ENCODE measurements at places on chromosomes 2 and 18.
A peak's percentile ranks its signal among the peaks of the same experiment; 100 is the strongest.

GRCh38 chr2:25617948-25618646 lies 55.3 kb downstream of the DTNB start:
- DNase-seq: no peak

- no peak for DNase-seq
These were observed 182.9 kb upstream of the TPO start for GRCh38 chr2:1230155-1230893.

- DNase-seq: no peak
These were observed 687.6 kb upstream of the HS6ST1 start for GRCh38 chr2:129006135-129006886.

- no peak for DNase-seq
These were observed 32.9 kb downstream of the LBH start for GRCh38 chr2:30264274-30264673.

- no peak for DNase-seq
These were observed 58.4 kb downstream of the KCTD18 start for GRCh38 chr2:200451511-200451910.

DNA sequence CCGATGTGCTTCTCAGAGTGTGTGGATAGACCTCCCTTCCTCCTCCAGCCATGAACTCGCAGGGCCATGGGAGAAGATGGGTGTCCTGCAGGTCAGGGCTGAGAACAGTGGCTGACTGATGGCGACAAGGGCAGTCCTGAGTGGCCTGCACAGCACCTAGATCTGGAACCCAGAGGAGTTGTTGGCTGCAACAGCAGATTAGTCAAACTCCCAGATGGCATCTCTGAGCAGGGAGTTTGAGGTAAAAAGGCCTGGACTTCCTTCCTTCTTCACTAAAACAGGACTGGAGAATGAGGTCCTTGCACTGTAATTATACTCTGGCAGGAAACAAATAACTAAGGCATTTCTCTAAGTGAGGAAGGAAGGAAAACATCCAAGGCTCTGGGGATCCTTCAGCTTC lies 160.8 kb downstream of the MYCN start:
- no peak for DNase-seq

DNA sequence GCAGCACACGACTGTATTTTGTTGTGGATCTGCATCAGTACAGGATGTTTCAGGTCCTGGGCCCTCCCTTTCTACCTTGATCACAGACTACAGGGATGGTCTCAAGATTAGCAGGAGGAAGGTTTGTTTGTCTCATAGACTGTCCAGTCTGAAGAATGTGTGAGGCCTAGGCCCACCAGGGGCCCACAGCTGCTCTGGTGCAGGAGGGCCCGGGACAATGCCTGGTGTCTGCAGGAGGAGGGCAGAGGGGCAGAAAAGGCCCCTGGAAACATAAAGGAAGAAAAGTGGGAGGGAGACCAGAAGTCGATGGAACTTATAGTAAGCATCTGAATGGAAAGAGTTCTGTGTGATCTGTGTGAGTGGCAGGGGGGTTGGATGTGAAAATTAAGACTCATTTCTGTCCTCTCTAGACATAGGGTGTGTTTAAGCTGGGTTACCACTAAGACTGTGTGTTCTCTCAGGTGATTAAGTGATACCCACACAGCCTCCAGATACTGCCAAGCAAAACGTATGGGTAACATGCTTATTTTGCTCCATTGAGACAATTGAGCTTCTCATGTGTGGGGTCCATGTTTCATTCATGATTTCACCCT lies 33.4 kb upstream of the LPIN2 start:
- DNase-seq: no peak

GRCh38 chr2:190655113-190655512 lies 6.2 kb downstream of the NAB1 start:
- DNase-seq: no peak

DNA sequence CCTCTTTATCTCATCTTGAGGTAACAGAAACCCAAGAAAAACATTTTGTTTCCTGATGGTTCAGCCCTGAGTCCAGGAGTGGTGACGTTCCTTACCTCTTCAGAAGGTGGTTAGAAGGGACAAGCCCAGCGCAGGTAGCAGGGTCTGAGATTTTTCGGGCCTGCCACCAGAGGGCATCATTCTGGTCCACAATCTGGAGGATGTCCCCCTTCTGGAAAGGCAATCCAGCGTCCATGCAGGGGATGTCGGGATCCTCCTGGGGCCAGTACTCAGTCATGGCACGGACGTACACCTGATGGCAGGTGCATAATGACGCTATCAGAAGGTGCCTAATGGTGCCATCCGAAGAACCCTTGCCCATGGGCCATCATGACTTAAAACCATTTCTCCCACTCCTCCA lies 17.7 kb downstream of the MPP4 start:
- DNase-seq: no peak

- no peak for DNase-seq
These were observed 101.9 kb downstream of the CDH20 start for GRCh38 chr18:61435064-61435652.

DNA sequence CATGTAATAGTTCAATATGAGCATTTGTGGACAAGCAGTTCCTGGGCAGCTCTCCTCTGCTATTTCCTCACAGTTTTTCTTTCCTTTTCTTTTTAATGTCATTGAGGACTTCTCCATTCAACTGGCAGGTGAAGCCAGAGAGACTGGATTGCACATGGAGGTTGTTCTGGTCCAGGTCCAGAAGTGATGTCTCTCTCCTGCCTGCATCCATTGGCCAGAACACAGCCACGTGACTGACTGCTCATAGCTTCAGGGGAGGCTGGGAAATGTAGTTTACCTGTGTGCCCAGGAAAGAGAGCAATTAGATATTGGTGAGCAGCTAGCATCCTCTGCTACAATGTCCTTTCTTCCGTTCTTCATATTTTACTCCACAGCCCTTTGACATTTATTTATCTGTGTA lies 20.2 kb upstream of the ADAM23 start:
- DNase-seq: no peak

DNA sequence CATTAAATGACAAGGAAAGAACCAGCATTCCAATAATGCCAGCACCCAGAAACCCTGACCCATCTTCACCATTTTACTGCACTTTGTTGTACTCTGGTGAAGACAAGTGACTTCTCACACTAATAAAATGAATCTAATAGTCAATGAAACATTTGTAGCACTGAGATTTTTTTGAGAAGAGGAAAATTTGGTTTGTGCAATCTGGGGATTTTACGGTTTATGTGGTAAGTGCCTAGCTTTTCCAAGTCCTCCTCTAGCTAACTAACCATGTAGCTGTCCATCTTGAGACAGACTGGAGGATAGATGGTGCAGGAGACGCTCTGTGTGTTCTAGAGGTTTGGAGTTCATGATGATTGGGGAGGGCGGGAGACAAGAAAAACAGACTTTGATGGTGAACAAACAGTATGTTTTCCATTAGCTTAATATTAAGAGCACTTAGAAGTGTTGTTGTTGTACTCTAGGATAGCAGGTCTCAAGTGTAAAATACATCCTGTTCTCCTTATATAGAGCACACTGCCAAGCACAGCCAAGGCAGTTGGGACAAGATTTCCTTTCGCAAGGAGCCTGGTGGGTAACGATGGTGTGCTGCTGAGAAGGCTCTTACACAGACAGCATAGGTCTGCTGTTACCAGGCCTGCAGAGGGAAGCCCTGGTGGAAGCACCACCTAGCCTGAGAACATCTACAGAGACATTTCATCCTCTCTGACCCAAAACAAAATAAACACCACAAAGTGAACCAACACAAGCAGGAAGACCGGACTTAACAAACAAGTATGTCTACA lies 83.7 kb downstream of the BCL11A start:
- DNase-seq: no peak

GRCh38 chr2:588074-588645 lies 89.0 kb downstream of the TMEM18 start:
- DNase-seq: no peak

GRCh38 chr2:120436460-120436739 lies 90.5 kb downstream of the INHBB start:
- no peak for DNase-seq

DNA sequence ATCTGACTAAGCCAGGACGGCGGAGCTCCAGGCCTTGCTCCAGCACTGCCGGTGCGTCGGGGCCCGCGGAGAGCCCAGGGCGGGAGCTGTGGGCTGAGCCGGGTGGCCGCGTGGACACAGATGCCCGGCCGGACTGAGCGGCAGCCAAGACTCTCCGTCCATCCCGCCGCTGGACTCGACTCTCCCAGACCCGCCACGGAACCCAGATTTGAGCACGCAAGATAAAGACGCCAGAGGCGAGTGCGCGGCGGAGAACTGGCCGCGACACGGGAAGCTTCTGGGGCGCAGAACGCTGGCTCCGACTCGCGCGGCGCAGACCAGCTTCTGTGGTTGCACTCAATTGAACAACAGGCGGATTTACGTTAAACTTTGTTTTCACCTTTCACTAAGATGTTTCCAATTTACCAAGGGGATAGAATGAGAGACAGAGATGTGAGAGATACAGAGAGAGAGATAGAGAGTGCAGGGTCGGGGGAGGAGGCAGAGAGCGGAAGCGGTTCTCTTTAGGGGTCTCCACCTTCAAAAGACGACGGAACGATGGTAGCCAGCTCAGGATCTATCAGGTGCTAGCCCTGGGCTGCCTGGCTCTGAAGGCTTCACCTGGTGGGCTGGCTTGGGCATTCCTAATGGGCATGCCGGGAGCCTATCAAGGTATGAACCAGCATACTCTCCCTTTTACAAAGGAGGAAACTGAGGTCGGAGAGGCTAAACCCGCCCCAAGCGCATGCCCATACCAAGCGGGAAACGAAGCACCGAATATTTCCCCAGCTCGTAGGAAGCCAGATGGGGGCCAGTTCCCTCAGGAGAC lies 10.4 kb upstream of the EN1 start:
- no peak for DNase-seq

DNA sequence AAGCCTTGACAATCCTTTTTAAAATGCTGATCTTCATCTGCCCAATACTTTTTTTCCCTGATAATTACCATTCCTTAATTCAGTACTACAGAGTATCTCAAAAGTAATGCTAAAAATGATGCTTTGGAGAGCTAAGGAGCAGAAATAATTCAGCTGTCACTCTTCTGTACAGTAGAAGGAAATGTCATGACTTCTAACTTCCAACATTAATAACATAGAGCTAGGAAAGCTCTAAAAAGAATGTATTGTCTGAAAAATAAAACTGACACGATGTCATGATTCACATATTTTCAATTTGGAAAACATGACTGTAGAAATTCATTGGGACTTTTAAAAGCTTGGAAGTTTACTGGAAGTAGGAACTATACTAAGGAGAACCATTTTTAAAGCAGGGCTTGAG lies 212.3 kb downstream of the GULP1 start:
- DNase-seq: no peak

GRCh38 chr18:13108330-13108729 lies 110.2 kb upstream of the LDLRAD4 start:
- no peak for DNase-seq

DNA sequence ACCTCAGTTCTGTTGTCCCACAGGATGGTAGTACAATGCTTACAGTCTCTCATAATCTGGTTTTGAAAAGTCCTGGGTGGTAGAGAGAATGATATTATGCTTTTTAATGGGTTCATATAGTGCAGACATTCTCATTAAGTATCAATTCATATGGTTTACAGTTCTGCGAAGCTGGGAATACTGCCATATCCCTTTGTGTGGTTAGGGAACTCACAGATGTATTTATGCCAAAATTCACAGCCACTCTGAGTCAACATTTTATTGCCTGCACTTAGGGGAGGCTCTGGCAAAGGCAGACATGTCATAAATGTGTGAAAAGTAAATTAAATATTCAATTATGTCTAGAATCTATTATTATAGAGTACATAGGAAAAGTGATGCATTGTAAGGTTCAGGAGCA lies 808.2 kb downstream of the SUCLG1 start:
- DNase-seq: no peak

DNA sequence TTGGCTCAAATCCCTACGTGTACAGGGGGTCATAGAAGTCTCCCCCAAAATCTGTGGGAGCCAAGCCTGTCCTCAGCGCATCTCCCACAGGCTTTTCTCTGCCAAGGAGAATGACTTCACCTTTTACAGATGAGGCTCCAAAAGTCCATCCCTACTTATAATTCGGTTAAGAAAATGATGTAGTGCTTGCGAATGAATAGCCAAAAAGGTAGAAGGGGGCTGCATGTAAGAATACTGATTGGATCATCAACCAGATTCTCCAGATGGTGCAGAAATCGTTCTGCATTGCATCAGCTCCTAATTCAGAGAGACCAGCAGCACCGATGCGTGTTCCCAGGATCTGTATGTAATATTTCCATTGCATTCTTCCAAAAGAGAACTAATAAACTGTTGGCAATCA lies 91.9 kb downstream of the EPHA4 start:
- DNase-seq: no peak

- no peak for DNase-seq
These were observed 563.4 kb downstream of the XIRP2 start for GRCh38 chr2:167451496-167452289.

- DNase-seq: no peak
These were observed 21.0 kb upstream of the HES6 start for GRCh38 chr2:238260883-238261282.

DNA sequence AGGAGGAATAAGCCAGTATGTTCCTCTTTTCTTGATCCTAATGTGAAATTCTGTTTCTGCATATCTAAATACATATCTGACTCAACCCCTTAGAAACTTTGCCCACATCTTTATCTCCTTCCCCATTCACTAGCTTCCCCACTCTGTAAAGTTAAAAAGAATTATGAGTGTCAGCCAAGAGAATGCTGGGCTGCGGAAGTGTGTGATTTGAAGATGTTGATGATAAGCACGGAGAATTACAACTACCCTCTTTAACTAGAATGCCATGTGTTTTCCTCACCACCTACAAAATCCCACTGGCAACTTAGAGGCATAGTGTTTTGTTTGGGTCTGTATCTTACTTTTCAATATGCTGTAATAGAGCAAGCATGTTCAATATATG lies 490.4 kb upstream of the FANCL start:
- DNase-seq: no peak

DNA sequence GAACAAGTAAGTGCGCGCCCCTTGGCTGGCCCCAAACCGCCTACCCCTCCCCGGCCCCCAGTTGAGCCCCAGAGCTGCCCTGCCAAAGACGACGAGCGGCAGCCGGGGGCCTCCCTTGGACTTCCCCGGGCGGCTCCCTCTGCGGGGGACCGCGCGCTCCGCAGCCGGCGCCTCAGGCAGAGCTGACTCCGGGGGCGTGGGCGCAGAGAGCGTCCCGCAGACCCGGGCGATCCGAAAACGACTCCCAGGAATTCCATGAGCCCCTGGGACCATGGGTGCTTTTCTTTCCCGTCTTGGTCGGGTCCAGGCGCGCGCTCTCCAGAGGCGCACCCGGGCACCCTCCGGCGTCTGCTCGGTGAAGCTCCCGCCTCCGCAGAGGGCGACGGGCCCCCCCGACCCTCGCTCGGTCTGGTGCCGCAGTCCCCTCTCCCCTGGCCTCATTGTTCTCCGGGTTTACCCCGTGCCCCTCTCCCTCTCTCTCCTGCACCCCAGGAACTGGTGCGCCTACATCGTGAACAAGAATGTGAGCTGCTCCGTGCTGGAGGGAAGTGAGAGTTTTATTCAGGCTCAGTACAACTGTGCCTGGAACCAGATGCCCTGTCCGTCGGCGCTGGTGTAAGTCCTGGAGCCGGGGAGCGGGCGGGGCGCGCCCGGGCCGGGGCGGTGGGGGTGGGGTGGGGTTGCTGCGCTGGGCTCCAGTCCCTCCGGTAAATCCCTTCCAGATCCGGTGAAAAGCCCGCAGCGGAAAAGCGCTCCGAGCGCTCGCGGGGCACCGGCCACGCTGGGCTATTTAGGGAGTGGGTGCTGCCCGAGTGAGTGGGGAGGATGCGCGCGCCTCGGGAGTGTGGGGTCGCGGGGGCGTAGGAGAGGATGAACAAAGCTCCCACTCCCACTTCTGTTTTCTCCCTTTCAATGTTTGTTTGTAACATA lies 776 bp downstream of the EMILIN2 start:
- DNase-seq: peak; percentile 31

- no peak for DNase-seq
These were observed 38.0 kb downstream of the HJURP start for GRCh38 chr2:233816334-233816733.
